Foreskin keratinocyte (primary cell): ENCODE measurements at places on chromosomes 5 and 9. TPM values are rescaled to one million over a fixed set of nuclear protein-coding genes. Genes with fewer than 3 reads are reported as not detected.

HK3 gene
- not detected in 2 replicates for polyA plus RNA-seq

C7 gene
- not detected in 2 replicates for polyA plus RNA-seq

DNA sequence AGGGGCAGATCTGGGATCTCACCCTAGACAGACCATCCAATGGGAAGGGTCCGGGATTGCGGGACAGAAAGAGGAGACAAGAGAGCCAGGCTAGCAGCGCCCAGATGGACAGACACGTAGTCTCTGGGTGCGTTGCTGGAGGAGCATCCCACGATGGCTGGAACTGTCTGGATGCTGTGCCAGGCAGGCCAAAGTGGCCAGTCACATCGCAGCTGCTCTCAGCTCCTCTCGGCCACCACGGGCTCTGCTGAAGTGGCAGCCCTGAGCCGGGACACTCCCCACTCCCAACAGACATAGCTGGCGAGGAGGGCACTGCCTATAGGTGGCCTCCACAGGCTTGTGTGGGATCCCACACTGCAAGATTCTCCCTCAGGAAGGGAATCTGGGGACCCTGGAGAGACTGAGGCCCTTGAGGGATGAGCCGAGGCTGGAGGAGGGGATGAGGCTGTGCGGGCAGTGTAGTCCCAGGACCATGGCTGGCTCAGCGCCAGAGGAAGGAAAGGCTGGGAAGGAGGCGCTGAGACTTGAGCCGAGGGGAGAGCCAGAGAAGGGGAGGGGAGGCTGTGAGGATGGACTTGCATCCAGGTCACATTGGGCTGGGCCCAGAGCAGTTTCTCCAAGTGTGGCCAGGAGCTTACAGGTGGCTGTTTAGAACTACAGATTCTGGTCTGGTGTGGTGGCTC is 10.3 kb upstream of the WDR5 start:
- no peak for DNase-seq

GRCh38 chr9:123365881-123366528 is 10.0 kb downstream of the CRB2 start:
- DNase-seq: no peak

DNA sequence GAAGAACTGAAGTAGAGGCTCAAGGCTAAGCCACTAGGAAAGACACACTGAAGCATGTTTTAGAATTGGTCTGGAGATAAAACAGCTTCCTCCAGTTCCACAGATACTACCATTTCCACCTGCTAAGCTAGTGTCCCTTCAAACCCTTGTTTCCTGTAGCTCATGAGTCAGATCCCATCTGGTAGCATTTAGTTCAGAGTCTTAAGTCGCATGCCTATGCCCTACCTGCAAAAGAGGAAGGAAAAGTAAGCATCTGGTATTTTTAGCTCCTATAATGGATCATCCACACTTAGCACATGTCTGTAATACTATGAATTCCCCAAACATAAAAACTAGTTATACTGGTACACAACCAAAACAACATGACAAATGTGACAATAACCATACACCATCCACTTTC is 92.1 kb downstream of the CDKN2A start:
- DNase-seq: no peak

DNA sequence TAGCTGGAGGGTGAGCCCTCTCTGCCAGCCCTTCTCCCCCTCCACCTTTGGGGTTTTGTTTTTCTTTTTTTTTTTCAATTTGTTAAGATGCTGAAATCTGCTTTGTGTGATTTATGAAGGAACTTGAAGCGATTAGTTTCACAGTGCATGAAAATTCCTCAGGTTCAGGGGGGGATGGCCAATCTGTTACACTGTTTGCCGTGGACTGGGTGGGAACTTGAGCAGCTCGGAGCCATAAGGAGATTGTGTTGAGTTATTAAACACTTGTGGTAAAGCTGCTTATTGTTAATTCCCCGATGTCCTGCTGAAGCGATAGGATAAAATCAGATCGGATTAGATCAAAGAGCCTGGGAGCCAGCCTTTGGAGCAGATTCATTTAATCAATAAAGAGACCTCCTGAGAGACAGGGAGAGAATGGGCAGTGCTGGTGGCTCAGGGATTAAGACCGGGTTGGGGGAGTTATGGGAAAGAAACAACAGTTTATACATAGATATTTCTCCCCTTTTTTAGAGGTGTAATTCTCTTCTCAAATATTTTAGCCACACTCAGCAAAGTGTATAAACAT is 105.8 kb upstream of the SPATA31D4 start:
- DNase-seq: no peak

GRCh38 chr5:10623305-10623910 is 59.5 kb downstream of the ANKRD33B start:
- no peak for DNase-seq

DNA sequence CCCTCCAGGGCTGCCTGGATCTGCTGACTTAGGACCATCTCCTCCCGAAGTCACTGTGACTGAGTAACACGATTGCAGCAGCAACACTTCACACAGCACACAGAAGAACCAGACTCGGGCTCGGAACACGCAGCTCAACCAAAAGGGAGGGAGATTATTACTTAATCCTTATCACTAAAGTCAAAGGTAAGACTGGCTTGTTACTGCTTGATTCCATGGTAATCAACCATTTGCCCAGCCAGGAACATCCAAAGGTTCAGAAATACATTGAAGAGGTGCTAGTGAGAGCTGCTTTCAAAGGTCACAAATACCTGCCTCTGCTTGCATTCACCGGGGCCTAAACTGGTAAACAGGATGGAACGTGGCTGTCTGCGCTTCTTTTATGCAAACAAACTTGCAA is 7.7 kb downstream of the FBP1 start:
- no peak for DNase-seq

DNA sequence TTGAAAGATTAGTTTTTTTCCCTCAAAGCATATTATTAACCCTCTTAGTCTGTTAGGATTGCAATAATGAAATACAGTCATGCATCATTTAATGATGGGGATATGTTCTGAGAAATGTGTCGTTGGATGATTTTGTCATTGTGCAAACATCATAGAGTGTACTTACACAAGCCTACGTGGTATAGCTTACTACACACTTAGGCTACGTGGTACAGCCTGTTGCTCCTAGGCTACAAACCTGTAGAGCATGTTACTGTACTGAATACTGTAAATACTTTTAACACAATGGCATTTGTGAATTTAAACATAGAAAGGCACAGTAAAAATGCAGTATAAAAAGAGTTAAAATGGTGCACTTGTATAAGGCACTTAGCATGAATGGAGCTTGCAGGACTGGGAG is 132.7 kb downstream of the PDE8B start:
- DNase-seq: no peak
